ENCODE measurements at places on chromosomes 4 and X. TPM values are rescaled to one million over a fixed set of nuclear protein-coding genes. Genes with fewer than 3 reads are reported as not detected.

The CXorf49 gene
- polyA plus RNA-seq, result not detected

GRCh38 chr4:20074450-20074849 lies 177.3 kb upstream of the SLIT2 start:
- no peak for DNase-seq

DNA sequence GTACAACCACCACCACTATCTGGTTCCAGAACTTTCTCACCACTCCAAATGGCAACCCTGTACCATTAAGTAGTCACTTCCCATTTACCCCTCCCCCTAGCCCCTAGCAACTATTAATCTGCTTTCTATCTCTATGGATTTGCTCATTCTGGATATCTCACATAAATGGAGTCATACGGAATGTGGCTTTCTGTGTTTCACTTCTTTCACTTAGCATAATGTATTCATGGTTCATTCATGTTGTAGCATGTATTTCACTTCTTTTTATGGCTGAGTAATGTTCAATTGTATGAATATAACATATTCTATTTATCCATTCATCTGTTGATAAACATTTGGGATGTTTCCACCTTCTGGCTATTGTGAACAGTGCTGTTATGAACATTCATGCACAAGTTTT lies 104.7 kb downstream of the AMMECR1 start:
- DNase-seq, result no peak

DNA sequence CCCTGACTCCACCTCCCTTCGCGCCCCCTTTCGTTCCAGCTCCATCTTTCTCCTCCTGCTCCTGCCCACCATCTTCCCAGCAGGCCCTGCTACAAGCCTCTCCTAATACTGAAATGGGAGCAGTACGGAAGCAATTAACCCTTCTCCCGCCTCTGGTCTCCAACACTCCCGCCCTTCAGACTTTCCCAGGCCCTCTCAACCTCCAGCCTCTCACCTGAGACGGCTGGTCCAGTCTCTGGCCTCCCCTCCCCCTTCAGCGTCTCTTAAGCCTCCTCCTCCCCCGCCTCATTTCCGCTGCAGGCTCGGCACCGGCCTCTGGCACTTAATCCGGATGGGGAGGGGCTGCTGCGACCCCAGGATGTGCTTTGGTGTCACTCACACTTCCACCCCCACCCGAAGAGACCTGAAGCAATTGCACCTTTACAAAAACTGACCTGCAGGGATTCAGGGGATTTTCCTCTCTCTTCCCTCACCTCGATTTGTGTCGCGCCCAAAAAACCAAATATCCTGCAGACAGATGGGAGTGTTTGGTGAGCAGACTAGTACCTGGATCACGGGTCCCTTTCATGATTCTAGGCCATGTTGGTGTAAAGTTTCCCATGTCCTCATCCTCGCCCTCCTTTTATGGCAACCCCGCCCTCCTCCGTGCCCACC lies 657 bp downstream of the TCEAL8 start:
- peak; percentile 68 for DNase-seq

DNA sequence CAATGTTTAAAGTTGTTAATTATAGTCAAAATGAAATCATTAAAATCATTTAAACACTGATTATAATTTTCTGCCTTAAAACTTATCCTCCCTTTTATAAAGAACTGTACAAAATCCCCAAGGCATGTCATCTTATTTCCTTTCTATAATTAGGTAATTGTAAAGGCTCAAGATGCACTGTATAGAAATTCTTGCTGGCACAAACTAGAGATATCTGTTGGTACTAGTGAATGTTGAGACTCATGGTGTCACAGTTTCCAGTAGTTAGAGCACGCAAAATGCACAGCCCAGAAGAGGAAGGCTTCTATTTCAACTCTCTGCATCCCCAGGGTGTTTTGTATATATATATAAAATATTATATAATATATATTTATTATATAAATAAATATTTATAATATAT lies 22.7 kb upstream of the PLA2G12A start:
- DNase-seq, result no peak
